RWPE1 (cell line): ENCODE measurements at places on chromosomes 6 and 20.

DNA sequence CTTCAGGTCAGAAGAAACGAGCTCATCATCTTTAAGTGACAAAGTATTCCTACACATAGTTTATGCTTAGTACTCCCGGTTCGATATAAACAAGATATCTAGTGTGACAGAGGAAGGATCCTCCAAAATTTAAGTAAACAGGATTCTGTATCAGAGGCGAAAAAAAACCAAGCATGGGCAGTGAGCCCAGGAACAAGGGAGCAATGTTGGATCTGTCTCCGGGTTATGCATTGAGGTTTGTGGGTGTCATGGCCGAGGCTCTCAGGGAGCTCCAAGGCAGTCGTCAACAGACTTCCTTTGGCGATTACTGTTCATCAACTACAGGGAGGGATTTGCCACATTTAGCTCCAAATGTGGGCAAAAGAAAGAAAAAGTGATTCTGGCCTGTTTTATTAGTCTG, 319.5 kb downstream of the CBLN4 start:
- DNase-seq = no peak

GRCh38 chr20:60589623-60590022, 631.4 kb downstream of the CDH26 start:
- DNase-seq = peak; percentile 59

DNA sequence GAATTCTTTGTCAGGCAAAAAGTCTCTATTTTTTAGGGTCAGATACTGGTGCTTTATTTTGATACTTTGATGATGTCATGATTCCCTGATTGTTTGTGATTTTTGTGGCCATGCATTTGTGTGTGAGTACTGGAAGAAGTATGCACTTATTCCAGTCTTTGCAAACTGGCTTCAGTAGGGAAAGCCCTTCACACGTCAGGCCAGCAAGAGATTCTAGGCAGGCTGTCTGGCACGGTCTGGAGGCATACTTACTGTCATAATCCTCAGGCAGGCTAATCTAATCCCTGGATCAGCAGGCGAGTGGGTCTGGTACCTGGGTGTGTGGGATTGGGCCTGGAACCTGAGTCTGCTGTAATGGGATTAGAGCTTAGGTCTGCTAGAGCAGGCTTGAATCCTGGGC, 391.8 kb upstream of the MMS22L start:
- DNase-seq = no peak

DNA sequence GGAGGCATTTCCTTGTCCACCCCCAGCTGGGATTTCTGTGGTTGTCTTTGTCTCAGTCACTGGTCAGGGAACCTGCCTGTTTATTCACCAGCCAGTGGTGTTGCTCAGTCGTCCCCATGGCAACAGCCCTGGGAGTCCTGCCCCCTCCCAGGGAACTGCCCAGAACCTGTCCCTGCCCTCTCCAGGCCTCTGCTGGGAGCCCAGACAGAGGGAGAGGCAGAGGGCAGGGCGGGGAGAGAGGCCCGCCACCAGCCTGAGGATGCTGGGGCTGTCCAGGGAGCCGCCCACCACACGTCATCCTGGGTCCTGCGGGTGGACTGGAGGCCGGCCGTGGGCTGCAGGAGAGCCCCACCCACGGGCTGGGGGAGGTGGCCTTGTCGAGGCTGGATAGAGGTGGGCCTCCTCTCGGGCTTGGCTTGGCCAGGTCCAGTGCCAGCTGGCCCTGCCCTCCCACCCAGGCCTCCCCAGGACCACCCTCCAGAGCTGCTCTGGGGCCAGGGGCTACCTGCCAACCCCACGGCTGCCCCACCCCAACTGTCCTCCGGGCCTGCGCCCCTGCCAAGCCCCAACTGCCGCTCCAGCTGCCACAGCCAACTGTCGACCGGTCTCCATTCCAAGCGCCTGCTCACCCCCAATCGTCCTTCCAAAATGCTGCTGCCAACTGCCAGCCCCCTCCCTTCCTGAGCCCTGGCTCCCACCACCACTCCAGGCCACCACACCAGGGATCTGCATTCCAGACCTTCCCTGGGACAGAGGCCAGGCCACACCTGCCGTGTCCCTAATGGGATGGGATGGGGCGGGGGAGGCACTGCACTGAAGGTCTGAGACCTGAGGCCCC, 4.2 kb upstream of the ZBTB46 start:
- DNase-seq = peak; percentile 99

DNA sequence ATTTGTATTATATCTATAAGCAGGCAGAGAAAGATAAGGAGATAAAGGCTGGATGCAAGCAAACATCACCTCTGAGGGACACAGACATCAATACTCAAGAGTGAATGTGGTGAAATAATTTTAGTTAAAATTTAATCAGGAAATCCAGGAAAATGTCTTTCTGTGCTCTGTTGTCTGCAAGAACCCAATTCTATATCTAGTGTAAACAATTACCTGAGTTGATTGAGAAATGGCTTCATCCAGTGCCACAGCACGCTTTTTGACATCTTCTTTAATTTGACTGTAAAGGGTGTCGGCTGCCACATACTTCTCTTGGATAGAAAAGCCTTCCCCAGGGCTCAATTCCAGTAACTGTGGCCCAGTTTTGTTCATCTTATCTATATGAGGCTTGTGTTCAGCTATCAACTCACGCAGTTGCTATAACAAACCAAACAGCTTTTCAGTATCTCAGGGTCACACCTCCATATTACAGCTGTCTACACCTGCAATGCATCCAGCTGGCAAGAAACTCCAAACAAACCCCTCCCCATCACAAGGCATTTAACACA, 131.6 kb downstream of the DST start:
- no peak for DNase-seq

GRCh38 chr20:31821427-31821826, 2.3 kb downstream of the MYLK2 start:
- no peak for DNase-seq

DNA sequence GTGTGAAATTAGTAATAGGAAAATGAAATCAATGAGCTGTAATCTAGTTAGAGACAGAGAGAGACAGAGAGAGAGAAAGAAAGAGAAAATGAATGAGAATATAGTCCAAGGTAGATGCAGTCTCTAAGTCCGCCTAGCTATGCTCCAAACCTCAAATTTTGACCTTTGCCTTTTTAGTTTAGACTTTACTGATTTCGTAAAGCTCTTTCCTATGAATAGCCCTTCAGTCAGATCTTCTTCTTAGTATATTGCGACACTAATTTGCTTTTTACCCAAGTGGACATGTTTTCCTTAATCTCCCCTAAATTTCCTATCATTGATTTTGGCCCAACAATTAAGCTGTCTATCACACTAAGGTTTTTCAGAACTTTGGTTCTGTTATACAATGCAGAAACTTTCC, 49.5 kb downstream of the TFAP2D start:
- no peak for DNase-seq

- no peak for DNase-seq
These were observed 5.2 kb downstream of the BTBD9 start for GRCh38 chr6:38634518-38634917.

- no peak for DNase-seq
These were observed 19.6 kb downstream of the POFUT1 start for GRCh38 chr20:32227306-32227705.

DNA sequence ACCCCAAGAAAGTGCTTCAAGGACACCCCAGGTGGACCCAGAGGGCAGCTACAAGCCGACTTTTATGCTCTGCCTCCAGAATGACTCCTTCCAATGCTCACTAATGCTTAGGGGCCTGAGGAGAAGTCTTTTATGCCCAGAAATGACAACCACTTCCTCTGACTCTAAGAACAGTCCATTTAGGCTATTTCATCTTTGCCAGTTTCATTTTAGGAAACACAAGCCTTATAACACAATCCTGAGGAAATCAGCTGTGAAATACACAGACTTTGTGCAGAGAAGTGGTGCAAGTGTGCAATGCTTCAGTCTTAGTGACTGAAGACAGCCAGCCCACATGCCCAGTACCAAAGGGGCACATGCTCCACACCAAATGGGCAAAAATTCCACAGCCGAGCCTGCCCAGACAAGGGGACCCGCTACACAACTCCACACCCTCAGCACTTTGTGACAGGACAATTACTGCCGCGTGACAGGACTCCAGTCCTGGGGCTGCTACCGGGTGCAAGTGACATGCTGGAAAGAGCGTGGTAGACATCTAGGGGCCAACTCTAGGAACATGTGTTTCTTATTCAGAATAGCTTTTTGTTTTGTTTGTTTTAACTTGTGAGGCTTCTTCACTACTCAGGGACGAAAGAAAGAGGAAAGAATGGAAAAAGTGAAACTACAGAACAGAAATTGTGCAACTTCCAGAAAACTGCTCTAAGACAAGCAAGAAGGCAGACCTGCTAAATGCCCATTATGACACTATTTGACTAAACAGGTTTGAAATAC, 28.2 kb upstream of the PLAGL1 start:
- DNase-seq = no peak

DNA sequence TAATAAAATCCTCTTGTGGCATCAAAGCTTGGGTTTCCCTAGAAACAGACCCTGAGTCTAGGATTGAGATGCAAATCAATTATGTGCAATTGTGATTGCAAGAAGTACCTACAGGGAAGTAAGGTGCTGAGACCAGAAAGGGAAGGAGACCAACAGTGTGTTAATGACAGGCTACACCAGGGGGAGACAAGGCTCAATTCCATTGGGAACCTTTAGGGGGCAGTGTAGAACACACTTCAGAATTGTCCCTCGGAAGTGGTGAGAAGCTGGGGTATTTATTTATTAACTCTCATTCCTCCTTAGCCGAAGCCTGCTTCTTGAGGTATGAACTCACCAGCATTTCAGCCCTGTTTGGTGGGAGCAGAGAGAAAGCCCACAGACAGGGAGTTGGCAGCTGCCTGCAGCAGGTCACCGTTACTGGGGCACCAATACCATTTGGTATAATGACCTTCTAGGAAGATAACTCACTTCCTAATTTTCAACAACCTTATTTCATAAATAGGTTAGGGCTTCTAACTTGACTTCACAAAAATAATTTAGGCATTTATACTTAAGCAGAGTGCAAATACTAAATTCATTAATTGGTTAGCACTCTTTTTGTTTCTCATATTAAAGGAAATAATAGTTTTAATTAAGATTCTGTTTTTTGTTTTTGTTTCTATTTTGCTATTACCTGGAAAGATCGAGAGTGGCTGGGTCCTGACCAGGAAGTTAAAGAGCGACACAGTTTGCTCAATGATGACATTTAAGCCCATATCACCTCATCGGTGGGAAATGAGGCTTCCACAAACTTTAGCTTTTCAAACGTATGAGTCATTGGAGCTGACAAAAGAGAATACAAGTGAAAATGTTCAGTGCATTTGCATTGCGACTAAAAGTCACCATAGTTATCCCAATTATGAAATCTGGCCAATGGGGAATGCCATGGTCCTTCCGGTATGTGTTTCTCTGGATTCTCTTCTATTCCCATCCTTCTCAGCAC, 94.8 kb downstream of the BTBD3 start:
- DNase-seq = peak; percentile 64

DNA sequence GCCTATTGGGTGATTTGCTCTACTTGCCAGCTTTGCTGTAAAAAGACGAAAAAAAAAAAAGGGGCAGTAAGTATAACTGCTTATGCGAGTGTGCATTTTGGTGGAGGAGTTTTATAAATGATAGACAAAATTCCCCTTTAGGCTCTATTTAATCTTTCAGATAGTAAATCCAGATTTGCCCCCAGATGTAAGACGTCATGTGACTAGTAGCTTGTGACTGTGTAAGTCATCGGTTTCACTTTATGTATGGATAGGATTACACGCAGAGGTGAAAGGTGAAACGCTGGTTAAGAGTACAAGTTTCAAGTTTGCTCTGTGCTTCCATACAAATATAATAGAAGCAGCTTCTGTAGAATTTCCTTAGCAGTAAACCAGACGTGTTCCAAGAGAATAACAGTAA, 7.9 kb downstream of the RAB32 start:
- no peak for DNase-seq

DNA sequence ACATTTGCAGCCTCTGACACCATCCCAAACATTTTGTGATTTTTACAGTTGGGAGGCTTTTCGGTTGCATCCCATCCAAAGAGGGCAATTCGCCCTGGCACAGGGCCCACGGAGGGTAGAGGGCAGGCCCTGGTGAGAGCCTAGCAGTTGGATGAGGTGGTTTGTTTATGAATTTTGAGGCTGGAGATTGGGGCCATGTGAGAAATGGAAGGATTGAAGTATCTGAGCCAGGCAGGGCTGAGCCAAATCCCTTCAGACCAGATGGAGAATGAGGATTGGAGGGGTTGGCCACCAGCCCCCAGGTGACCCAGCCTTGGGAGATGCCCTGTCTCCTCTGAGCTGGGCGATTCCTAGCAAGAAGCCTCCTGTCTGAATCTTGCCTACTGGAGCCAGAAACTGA, 52.6 kb upstream of the CCDC167 start:
- no peak for DNase-seq

DNA sequence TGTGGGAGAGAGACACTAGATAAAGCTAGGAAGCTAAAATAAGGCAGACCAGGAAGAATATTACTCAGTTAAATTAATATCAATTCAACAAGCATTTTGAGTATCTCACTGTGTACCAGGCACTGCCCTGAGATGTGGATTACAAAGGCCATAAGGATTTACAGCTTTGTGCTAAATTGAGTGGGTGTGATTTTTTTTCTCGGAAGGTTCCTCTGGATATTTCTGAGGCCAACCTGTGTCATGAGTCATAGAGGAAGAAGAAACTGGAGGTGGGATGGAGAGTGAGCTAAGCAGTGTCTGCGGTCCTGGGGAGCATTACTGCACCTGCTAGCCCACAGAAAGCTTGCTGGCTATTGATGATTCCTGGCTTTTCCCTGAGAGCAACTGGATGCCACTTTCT, 135.2 kb downstream of the RFPL4B start:
- DNase-seq = no peak

DNA sequence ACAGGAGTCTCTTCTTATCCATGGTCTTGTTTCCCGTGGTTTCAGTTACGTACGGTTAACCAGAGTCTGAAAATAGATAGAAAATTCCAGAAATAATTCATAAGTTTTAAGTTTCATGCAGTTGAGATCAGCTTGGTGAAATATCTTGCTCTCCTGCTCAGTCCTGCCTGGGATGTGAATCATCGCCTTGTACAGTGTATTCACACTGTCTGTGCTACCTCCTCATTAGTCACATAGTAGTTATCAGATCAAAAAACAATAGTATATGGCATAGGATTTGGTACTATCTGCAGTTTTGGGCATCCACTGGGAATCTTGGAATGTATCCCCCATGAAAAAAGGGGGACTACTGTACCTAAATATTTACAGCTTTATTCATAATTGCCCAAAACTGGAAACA, 22.7 kb upstream of the MOCS1 start:
- DNase-seq = peak; percentile 67
